ENCODE measurements at places on chromosomes 4 and X. TPM values are rescaled to one million over a fixed set of nuclear protein-coding genes. Genes with fewer than 3 reads are reported as not detected.

The RASL11B gene
- 23.8 TPM for total RNA-seq

The PGAM4 gene
- not detected for total RNA-seq

DNA sequence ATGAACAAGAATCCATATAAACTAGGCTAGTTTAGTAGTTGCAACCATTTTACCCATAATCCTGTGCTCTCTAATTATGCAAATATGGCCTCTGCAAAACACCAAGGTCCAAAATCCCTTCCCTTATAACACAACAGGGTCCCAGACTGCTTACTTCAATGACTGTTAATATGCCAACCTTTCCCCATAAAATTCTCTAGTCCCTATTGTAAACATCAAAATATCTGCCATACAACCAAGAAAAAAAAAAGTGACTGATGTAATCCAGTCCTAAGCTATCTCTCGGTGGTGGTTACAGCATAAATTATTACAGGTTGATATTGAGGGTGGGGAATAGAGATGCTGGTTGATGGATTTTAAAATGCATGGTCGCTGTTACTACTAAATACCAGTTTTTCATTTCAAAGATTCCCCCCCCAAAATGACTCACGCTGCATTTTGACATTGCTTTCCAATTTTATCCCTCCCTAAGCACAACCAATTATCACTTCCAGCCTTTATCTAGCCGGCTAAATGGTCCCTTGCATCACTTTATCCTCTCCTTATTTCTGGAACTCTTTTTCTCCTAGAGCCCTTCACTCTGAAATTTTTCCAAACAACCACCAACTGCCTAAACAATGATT lies 44.8 kb downstream of the TSPAN5 start:
- no peak for DNase-seq

The C1QTNF7 gene
- 2.3 TPM for total RNA-seq

The PGK1 gene
- total RNA-seq = 399 TPM

GRCh38 chr4:24568425-24568824 lies 15.9 kb downstream of the DHX15 start:
- no peak for DNase-seq

GRCh38 chr4:172843192-172843591 lies 325.4 kb upstream of the GALNT7 start:
- no peak for DNase-seq

DNA sequence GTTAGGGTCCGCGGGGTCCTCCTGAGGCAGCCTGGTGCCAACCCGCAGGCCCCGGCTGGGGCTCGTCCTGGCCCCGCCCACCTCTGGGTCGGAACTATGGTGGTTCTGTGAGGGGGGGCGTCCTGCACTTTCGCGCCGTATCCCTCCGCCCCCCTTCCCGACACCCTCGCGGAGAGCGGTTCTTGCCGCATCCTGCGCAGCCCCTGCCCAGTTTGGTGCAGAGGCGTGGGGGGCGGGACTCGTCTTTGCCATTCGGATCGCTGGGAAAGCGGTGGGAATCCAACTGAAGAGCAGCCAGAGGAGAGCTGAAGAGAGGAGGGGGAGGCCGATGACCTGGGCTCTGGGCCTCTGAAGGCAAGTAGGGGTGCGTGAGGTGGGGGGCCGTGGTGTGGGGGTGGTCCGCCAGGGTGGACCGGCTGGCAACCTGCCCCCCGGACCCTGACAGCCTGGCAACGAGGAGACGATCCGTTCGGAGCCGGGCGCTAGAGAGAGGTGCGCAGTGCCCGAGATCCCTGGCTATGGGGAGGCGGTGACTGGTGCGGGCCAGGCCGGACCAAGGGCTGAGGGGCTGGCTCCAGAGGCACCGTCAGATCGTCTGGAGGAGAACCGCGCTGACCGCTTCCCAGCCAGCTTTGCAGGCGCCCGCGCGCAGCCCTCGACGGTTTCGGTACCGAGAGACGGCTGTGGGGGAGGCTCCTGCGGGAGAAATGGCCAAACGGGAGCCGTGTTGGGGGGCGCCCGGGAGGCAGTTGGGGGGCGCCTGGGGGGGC lies at the start of gene GPRASP1:
Gene GPRASP1, plus strand, starts transcription at position 242 of the 770 bp plus-strand sequence. CDS start 2,431 bp downstream, outside the sequence.
- DNase-seq = peak; percentile 82

The TMEM156 gene
- not detected for total RNA-seq

DNA sequence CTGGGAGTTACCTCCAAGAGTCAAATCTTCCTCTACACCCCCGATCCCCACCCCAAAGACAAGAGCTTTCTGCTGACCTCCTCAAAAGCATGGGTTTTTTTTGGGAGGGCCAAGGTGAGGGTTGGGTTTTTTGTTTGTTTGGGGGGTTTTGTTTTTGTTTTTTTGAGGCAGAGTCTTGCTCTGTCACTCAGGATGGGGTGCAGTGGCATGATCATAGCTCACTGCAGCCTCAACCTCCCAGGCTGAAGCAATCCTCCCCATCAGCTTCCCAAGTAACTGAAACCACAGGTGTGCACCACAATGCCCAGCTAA lies 18.7 kb upstream of the WFS1 start:
- DNase-seq = no peak

GRCh38 chrX:14698790-14699189 lies 169.5 kb downstream of the GLRA2 start:
- no peak for DNase-seq

- DNase-seq = no peak
Measured at GRCh38 chr4:150510176-150510865, 71.6 kb upstream of the MAB21L2 start.

DNA sequence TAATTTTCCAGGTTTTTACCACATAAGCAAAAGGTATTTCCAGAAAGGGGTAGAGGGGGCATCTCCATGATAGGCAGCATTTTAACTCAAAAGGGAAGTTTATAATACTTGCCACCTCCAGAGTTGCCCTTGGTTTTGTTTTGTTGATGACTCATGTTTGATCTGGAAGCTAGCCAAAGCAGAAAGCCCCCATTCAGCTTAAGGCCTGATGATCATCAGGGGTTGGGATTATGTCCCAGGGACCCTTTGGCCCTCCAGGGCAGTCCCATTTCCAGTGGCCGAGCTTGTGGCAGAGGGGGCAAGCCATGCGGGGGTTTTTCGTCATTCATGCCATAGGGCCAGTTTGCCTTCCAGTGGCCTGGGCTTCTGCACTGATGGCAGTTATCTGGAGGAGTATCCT lies 143.0 kb upstream of the PLAC1 start:
- no peak for DNase-seq

The VCX3B gene
- total RNA-seq = not detected

The GAGE12F gene
- not detected for total RNA-seq

The NDNF gene
- 5.1 TPM for total RNA-seq

DNA sequence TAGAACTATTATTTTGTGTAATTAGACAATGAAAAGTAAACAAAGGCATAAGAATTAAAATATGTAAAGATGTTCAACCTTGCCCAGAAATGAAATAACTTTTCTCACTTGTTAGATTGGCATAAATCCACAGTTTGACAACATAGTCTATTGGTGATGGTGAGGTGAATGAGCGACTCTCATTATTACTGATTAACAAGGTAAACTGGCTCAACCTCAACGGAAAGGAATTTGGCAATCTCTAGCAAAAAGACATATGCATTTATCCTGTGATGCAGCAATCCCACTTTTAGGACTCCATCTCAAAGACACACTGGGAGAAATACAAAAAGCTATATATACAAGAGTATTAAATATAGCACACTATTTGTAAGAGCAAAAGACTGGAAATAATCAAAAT lies 22.3 kb downstream of the UBA6 start:
- no peak for DNase-seq

DNA sequence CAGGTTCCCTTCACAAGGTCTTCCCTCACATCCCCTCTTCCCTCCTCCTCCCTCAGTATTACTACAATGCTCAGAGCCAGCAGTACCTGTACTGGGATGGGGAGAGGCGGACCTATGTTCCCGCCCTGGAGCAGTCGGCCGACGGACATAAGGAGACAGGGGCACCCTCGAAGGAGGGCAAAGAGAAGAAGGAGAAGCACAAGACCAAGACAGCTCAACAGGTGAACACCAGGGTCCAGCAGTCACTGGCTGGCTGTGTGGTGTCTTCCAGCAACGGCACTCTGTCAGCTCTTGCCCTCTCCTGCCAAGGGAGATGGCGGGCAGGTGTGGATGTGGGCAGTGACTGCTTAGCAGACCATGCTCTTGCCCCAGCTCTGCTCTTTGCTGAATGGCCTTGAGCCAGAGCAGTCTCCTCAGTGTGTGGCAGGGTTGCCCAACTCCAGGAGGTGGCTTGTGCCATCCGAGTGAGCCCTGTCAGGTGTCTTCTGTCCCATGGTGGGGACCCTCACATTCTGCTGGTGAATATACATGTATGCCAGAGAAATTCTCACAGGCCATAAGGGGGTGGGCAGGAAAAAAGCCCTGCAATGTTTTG lies 11.4 kb upstream of the UBA1 start:
- no peak for DNase-seq

DNA sequence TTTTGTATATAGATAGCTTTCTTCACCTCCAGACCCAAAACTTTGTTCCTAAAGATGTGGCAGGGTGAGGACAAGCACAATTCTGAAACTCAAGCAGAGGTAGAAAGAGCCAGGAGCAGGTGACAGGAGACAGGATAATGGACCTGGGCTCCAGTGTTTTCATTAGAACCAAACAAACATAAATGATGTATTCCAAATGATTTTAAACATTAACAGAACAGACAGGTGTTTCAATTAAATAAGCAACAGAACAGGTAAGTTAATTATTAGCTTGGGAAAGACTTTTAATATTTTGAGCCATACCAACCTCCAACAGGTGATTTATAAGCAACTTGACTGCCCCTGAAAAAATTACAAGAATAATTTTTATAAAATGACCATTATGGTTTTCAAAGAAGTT lies 459.4 kb upstream of the LCORL start:
- DNase-seq = no peak

The FSTL5 gene
- not detected for total RNA-seq

DNA sequence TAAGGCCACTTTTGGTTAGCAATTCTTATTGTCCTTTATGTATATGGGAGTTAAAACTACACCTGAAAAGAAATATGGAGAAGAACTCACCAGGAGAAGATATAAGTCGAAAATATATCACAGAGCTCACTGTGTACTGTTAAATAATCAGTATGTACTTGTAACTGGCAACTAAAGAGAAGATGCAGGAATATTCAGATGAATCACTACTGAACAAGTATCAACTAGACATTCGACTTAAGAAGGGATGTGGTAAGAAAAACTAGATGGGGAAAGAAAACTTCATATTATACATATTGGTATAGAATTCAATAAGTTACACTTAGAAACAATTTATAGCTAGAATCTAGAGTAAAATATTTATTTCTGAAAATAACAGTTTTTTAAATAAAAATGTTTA lies 230.0 kb downstream of the CAMK2D start:
- DNase-seq = no peak

- no peak for DNase-seq
Measured at GRCh38 chrX:71493111-71493613, 39.7 kb upstream of the OGT start.

GRCh38 chr4:23768541-23768940 lies 121.3 kb downstream of the PPARGC1A start:
- DNase-seq = no peak

DNA sequence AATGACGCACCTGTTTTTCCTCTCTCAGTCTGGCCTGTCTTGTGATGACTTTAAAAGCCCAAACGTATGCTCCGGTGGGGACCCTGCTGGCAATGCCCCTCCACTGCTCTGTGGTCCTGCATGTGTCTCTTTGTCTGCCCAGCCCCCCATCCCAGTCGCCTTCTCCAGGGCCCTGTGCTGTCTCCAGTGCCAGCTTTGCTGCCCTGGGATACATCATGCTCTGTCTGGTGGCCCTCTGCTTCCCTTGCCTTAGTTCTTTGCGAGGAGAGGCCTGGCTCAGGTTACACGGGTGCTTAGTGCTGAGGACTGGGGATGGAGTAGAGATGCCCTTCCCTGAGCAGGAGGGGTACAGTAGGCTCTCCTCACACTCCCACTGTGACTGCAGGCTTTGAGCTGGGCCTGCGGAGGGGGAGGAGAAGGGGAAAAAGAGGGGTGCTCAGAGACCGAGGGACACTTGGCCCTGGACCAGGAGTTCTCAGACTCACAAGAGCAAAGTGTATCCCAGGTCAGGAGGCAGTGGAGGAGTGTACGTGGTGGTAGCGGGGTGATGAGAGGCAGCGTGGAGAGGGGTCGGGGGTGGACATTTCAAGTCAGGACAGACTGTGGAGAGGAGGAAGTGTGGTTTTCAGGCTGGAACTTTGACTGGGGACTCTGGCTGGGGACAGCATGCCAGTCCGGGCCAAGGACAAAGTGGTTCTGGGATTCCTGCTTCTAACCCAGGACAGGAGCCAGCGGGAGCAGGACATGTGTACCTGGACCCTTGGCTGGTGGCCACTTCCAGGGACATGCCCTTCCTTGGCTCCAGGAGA lies 2.8 kb downstream of the APLN start:
- no peak for DNase-seq

The PAGE4 gene
- not detected for total RNA-seq

DNA sequence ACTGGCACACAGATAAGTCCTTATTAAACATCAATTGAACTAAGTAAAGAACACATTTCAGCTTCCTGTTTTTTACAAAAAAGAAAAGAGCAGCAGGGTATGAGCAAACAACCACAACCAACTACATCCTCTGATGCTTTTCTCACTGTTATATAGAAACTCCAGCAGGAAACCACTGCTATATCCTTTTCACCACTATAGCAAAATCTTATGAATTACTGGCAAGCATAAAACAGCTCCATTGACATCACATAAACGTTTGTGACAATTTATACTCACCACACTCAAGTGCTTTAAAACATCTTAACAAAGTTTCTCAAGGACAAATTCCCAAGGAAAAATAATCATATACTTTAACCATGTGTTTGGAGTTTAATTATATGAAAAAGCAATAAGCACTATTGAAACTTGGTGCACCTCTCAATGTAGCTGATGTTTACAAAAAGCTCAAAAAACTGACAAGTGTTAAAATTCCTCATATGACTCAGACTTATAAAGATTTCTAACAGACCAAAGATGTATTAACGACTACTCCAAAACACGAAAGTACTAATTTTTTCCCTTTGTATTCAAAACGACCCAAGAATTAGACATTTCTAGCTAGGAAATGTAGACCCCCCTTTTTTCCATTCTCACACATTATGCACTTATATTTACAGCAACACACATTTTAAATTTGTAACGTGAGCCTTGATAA lies 12.9 kb downstream of the GPRIN3 start:
- DNase-seq = no peak

The AFF2 gene
- total RNA-seq = 0.67 TPM

The CSAG3 gene
- not detected for total RNA-seq

DNA sequence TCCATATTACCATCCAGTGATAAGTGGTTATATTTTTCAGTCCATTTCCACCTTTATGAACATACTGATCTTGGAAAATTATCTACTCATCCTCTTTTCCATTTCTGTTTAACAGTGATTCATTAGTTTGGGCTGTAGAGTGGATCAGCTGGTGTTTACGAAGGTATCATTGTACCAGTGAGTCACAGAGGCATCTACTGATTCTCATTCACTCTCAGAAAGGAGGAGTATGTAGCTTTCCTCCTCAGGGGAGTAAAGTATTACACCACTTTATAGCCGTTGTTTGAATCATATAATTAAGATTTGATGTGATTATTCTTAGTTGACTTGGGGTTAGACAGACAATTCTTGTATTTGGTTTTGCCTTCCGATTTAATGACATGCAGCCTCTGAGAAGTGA lies 74.7 kb downstream of the GALNT7 start:
- no peak for DNase-seq

GRCh38 chrX:105475801-105476200 lies 255.3 kb upstream of the TEX13A start:
- DNase-seq = no peak

Measured in cardiac septum (tissue), 1 donor.